ENCODE measurements at places on chromosomes 7 and 10.
A peak's percentile ranks its signal among the peaks of the same experiment; 100 is the strongest.

DNA sequence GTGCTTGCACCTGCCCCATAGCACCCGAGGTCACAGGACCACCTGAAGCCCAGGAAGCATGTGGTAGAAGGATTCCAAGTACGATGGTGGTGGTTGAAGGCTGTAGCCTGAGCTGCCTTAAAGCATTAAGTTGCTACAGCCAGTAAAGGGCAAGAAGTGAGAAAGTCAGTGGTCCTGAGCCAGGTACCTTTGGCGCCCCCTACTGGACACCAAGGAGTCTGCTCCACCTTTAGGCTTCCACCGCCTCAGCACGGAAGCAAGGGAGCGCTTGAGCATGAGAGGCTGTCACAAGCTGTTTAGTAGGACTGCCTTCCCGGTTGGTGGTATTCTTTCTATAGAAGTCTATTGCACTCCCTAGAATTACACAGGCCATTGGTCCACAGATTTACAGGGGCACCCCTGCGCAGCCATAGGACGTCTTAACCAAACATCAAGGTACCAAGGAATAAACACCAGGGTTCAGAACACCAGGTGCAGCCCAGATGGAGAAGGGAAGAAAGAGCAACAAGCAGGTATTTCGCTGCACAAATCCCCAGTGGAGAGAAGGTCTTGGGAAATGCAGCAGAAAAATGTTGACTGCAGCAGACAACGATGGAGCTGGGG is 2.2 kb downstream of the CRTAC1 start:
- peak; percentile 73 for DNase-seq

GRCh38 chr7:74606101-74606908 is 51.2 kb upstream of the GTF2I start:
- DNase-seq: peak; percentile 58

DNA sequence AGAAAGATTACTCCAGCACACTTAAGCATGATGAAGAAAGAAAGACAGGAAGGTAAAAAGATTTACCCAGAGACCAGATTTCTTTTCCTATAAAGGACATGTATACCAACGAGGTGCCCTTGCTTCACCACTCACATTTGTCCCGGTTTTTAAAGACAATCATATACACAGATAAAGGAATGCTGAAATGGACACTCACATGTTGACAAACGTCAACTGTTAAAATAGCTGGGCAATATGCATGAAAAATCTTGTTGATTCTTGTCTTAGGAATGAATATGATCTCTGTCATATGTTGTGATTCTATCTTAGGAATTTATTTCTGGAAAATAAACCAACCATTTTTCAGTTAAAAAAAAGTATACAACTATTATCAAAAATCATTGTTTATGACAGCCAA is 158.2 kb downstream of the SRPK2 start:
- DNase-seq: no peak

DNA sequence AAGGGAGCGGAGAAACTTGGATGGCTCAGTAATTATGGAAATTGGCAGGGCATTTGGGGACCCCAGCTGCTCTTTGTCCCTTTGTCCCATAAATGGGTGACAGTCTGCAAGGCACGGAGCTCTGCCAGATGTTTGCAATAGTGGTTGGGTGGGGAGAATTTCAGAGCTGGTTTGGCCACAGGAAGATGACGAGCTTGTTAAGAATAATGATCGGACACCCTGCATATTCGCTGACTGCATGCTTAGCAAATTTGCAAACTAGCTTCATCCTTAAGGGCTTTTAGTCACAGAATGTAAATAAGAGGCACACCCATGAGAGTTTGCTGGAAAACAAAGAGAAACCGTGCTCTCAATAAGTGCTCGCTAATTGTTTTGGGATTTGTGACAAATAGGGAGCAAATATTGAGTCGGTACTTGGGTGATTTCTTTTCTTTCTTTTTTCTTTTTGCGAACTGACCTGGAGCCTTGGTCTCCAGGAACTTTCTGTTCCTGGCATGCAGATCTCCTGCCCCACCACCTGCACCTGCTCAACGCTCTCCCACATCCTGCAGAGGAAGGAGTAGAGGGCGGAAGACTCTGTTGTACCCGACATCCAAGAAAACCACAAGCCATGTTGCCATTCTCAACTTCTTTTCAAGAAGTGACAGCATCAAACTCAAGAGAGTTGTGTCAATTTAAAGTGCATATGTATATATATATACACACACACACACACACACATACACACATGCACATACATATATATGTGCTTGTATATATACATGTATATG is 238.9 kb downstream of the CAMK1D start:
- DNase-seq: no peak

- DNase-seq: no peak
Measured at GRCh38 chr10:29751684-29752083, 116.9 kb upstream of the SVIL start.

DNA sequence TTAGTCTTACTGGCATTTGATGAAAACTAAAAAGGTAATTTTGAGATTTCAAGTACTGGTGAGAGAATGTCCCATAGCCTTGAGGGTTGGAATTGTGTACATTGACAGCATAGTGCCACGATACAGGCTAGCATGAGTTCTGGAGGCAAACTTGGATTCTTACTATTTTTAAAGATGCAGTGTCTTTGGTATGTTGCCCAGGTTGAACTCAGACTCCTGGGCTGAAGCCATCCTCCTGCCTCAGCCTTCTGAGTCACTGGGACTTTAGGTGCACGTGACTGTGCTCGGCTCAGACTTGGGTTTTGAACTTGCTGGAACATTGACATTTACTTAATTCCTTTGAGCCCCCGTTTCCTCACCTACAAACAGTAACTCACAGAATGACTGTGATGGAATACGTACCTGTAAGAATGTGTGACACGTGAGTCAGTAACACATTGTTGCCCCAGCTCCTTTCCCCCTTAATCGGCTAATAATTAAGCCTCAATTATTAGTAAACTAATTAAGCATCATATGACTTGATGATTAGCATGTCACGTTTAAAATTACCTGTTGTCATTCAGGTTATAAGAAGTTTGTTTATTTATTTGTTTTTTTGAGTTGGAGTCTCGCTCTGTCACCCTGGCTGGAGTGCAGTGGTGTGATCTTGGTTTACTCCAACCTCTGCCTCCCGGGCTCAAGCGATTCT is 10.6 kb downstream of the DNAJB6 start:
- no peak for DNase-seq

- DNase-seq: no peak
Measured at GRCh38 chr7:37277513-37277912, 171.2 kb downstream of the ELMO1 start.

GRCh38 chr7:154882931-154883474 is 119.9 kb downstream of the PAXIP1 start:
- DNase-seq: no peak

GRCh38 chr10:110918269-110918642 is 724 bp downstream of the BBIP1 start:
- DNase-seq: peak; percentile 74

DNA sequence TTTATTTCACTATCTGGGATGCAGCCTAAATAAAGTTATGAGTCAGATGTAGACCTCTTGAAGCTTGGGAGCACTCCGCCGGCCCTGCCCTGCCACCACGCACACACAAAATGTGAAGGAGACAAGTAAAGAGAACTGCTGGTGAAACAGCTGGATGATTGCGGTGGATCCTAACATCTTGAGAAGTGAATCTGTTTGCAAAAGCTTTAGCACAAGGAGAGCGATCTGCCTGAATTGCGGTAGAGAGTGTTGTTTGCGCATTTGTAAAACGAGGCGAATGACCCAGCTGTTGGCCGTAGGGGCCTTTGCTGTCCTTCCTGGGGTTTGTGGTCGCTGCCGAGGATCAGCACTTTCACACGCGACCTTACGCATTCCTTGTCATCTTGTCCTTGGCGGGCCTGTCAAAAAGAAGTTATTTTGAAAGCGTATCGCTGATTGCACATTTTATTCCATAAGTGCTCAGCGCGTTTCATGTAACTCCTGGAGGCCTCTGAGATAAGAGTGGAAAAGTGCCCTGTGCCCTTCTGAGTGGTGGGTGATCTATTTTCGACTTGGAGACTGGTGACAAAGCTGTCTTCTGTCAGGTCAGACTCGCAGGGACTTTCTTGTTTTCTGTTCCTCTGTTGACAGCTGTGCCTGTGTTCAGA is 40.8 kb downstream of the RBM20 start:
- DNase-seq: no peak

DNA sequence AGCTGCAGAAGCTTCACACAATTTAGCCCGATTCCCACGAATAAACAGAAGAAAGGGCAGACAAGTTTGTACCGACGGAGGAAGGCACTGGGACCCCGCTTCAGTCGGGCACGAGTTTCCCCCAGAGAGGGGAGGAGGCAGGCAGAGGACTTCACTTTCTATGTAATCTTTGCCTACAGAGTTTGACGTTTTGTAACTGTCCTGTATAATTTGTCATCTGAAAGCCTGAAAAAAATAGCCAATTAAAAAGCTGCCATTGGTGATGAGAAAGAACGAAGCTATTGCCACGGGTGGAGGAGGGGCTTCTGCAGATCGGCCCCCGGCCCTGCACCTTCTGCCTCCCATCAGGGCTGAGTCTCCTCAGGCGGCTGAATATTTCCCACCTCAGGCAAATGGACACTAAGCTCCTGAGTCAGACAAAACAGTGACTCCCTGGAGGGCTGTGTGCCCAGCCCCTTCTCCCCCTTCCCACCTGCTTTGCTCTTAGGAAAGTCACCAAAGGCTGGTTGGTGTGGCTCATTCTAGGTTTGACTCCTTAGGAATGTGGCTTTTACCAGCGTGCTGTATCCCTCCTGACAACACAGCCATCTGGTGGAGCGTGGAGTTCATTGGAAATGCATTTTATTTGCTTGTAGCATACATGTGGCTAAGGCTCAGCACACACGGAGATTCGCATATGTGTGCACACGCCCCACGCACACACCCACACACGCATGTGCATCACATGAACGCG is 117.4 kb downstream of the VIPR2 start:
- no peak for DNase-seq

DNA sequence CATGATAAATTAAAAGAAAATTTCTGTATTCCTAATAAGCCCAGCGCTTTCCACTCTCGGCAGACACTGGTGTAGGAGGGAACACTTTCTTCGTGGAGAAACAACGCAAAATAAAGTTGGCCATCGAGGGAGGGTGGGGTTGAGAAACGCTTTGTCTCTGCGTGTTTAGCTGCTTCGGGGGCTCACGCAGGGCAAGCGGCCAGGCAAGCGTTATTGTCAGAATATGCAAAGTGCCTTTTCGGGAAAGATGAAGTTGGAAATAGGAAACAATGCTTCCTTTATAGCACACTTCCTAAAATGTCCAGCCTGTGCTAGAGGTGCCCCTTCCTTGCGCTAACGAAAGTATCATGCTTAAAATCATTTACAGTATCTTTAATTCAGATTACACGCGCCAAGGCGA is 1.9 kb upstream of the EBF3 start:
- no peak for DNase-seq
